Stimulated activated CD4-positive, alpha-beta T cell treated with anti-CD3 and anti-CD28 coated beads, Interleukin-15, amount 100 ng/mL, for 48 hours (primary cell): ENCODE measurements at places on chromosomes 4 and X.

DNA sequence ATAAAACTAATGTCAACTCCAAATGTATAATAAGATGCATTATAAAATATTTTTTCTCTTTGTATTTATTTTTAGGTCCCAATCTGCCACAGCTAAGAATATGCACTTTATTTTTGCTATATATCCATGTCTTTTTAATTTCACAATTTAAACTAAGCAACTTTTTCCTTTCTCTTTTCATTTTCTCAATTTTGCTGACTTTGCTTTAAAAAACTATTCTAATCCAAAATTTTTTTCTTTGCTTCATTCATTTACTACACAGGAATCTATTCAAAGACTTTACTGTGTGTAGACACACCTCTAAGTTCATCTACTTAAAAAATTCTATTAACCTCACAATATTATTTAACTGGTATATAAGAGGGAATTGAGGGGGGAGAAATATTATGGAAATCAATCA lies 201.9 kb downstream of the ADGRA3 start:
- DNase-seq: no peak

DNA sequence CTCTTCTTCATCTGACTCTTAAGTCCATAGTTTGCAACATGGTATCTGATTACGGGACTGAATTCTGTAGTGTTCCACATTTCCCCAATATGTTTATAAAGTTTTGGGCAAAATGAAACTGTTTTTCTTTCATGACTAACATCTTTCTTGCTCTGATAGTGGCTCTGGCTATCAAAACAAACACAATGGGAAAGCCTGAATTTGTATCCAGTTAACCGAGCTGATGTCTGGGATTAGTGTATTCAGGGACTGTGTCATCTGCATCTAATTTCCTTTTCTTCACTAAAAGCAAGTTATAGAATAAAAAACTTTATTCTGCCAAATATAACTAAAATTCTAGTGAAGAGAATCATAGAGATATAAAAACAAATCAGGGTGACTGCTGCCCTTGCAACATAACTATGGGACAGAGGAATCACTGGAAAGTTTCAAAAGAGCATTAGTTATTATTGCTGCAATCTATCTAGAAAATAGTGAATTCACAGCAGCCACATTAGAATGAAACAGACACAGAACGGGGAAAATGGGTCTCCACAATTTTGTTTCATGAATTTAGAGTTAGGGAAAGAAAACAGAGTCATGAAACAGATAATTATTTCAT lies 61.3 kb downstream of the ANTXR2 start:
- no peak for DNase-seq

GRCh38 chr4:162952232-162952631 lies 214.5 kb downstream of the NAF1 start:
- DNase-seq: no peak

DNA sequence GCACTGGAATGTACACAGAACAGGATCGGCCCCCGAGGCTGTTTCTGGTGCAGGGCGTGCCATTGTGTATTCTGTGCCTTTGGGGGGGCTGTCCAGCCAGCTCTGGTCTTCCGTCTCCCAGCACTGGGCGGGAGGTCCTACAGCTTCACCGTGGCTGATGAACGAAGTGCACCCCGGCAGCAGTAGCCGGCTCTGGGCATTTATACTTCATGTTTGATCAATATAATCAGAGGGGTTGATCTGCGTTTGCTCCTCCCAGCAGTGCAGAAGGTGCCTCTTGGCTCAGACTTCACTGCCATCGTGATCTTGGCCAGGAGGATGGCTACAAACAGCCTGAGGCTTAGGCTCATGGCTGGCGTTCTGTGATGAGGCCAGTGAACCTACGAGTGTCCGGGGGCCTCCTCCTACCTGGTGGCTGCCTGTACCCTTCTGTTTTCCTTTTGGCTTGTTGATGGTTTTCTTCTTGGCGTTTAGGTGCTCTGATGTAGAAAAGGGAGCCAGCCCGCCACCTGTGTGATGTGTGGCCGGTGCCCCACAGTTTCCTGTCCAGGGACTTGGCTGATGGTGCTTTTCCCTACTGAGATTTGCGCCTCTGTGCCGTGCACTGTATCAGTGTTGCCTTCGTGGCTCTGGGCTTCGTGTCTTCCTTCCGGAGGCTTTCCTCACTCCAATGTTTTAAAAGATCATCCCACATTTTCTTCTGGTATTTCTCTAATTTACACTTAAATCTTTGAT lies 31.2 kb upstream of the HGFAC start:
- DNase-seq: no peak

DNA sequence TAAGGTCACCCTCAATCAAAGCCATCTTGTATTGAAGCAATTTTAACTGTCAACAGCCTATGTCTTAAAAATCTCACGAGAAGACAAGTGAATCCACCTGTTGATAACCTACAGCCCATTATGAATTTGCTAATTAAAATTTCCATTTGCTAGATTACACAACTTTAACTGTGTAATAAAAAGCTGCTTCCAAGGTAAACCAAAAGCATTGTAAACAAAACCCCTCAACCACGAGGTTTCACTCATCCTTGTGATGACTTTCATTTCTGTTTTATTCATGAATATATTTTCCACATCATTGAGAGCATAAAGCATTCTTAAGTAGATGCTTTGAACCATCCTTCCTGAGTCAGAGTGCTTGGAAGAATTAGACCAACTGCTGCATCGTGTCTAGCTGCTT lies 217.5 kb upstream of the GYPA start:
- DNase-seq: no peak

DNA sequence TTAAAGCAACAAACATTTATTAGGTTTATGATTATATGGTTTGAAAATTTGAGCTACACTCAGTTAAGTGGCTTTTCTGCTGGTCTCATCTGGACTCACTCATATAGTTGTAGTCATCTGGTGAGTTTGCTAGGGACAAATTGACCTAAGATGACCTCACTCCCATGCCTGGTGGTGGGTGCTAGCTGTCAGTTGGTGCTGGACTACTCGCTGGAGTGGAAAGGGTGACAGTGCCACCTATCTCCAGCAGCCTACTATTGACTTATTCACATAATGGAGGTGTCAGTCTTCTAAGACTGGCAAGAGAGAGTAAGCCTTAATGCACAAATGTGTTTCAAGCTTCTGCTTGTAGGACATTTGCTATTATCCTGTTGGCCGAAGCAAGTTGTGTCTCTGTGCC lies 88.2 kb downstream of the TASL start:
- DNase-seq: no peak

- DNase-seq: peak; percentile 12
Measured at GRCh38 chr4:121951521-121952110, at the start of gene TRPC3. TRPC3 (minus strand) TSS chr4:121952060; CDS start chr4:121951680, 380 bp downstream.

DNA sequence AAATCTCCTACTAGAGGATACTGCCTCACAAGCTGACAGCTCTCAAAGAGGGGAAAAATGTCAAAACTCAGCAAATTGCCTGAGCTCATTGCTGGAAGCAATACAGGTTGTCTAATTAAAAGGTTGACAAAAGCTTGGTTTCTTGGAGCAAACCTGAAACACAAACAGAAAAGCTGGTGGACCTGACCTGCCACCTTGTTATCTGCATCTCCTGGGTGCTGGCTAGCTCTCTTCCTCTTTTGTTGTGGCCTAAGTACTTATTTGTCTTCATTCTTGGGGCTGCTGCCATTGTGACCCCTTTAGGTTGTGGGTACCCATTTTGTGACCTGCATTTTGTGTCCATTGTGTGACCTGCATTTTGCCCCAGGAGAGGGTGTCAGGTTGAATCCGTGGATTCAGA lies 184.5 kb downstream of the KIT start:
- no peak for DNase-seq

DNA sequence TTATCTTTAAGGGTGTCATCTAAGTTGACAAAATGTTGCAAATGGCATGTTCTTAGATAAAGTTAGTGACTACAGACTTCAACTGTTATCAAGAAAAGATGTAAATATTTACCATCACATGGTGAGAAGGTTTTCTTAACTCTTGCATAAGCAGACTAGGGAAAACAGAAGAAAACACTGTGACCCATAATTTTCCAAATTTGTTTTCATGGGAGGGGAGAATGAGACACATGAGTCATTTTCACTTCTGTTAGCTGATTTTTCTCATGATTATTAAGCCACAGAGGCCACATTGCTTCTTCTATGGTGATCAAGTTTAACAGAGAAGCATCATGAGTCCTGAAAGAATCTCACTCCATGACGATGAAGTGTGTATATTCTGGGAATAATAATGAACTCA lies 30.2 kb upstream of the SYTL5 start:
- DNase-seq: no peak

- DNase-seq: no peak
Measured at GRCh38 chr4:12729384-12729783, 754.8 kb downstream of the RAB28 start.

DNA sequence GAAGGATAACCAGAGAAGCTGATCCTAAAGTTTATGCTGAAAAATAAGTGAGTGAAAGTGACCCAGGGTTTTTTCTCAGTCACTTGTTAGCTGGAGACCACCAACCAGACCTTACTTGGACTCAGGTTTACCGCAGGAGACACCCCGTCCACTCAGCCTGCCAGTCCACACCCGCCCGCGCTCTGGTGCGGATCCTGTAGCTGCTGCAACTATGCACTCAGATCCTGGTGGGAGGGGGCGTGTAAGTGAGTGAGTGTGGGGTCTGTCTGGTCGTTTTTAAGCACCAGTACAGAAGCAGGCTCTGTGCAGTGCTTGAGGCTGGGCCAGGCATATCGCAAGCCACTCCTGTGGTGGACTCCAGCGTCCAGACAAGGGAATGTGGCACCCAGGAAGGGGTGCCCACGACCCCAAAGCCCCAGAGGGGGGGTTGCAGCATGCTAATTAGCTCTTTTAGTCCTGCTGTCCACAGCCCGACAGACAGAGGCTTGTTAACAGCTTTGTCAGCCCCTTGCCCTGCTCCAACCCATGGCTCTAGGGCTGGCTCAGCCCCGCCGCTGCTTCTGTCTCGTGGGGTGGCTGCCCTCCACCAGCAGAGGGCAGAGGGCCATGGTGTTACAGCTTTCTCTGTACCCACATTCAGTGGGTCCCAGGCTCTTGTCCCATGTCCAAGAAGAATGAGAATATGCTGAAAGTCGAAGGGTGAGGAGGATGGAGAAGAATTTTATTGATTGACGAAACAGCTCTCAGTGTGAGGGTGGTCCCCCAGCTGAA lies 40.4 kb upstream of the PPP1R2C start:
- no peak for DNase-seq

GRCh38 chrX:26788402-26788998 lies 572.5 kb downstream of the MAGEB5 start:
- DNase-seq: no peak
